ENCODE measurements at places on chromosomes 12 and 14.

DNA sequence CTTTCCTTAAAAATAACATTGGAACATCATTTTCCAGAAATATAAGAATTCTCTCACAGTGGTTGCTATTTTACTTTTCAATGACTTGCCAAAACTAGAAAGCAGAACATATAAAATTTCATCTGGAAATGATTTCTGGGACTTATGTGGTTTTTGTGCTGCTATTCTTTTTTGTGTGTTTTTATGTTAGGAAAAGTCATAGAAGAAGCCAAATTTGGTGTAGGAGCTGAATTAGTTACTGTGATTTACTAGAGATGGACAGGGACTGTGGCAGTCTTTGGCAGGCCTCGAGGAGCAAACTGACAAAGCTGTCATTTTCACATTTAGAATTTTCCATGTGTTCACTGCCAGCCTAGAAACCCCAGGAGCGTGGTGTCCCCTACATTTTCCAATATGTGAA is 38.3 kb upstream of the LDHB start:
- DNase-seq, result no peak

DNA sequence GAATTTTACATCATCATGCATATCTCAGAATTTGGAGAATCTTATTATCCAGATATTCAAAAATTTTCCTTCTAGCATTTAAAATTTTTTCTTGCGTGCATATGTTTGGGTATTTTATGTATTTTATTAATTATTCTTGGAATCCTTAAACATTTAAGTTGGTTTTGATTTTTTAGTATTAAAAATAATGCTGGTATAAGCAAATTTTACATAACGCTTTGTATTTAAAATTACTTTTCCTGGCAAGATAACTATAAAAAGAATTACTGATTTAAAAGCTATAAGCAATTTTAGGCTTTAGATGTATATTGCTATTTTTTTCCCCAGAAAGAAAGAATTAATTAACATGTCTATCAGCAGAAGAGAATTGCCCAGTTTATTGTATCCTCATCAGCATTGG is 224.6 kb upstream of the STXBP6 start:
- DNase-seq, result no peak

- no peak for DNase-seq
Observed at GRCh38 chr14:67620217-67620785, 581 bp downstream of the ARG2 start.

GRCh38 chr14:77243853-77244252 is 27.2 kb downstream of the NGB start:
- DNase-seq, result no peak

- peak; percentile 32 for DNase-seq
Observed at GRCh38 chr12:46266869-46267574, 1.8 kb downstream of the SLC38A1 start.

- no peak for DNase-seq
Observed at GRCh38 chr12:83996671-83997070, 915.9 kb downstream of the SLC6A15 start.

GRCh38 chr14:64983439-64984310 is 3.0 kb upstream of the FNTB start:
- no peak for DNase-seq

DNA sequence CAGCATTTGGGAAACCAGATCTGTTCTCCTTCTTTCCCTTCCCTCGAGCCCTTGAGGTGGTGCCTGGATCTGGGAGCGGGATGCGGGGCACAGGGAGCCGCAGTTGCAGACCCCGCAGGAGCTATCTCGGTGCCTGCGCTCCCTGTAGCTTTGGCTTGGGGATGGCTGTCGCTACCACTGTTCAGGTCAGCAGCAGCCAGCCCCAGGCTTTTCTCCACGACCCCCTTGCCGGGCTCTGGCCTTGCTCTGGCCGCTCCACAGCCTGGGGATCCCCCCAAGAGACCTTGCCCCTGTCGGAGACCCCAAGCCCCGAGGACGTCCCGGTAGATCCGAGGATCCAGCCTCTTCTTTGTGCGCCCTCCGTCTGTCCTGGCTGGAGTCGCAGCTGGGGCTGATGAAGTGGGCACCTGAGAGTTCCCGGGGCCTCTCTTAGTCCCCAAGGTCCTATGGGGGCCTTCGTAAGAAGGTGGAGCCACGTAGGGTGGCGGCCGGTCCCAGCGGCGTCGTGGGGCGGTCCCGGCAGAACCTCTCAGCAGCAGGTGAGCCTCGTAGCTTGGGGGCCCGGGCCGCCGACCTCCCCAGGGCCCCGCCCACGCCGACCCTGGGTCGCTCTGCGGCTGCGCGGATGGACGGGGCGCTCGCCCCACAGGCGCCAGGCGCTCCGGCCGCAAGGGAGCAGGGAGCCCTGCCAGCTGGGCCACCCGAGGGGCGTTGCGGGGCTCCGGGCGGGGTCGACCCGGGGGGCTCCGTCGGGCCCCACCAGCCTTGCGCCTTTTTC is 1.3 kb downstream of the DDN start:
- DNase-seq, result no peak

DNA sequence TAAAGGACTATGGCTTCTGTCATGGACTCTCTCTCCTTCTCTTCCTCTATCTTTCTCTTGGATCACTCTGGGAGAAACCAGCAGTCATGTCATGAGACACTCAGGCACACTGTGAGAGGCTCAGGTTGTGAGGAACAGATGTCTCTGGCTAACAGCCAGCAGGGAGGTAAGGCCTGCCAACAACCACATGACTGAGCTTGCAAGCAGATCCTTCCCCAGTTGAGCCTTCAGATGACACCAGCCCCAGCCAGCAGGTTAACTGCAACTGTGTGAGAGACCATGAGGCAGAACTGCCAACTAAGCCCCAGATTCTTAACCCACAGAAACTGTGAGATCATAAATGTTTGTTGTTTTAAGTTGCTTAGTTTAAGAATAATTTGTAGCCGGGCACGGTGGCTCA is 90.6 kb downstream of the VCPKMT start:
- DNase-seq, result no peak

DNA sequence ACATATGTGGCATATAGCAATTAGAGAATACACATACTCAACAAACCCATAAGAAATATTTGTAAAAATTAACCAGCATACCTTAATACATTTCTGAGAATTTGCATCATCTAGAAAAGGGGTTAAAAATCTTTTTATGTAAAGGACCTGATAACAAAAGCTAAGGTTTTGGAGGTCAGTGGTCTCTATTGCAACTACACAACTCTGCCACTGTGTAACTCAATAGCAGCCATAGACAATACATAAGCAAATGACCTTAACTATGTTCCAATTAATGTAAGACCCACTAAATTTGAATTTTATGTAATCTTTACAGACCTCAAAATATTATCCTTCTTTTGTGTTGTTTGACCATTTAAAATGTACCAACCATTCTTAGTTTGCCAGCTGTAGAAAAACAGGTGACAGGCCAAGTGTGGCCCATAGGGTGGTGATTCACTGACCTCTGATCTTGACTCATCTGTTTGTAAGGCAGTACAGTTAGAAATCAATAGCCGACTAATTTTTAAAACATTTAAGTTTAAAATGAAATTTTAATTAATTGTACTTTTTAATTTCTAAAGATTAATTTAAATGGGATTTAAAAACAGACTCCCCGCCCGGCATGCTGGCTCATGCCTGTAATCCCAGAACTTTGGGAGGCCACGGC is 7.4 kb upstream of the EPS8 start:
- no peak for DNase-seq

DNA sequence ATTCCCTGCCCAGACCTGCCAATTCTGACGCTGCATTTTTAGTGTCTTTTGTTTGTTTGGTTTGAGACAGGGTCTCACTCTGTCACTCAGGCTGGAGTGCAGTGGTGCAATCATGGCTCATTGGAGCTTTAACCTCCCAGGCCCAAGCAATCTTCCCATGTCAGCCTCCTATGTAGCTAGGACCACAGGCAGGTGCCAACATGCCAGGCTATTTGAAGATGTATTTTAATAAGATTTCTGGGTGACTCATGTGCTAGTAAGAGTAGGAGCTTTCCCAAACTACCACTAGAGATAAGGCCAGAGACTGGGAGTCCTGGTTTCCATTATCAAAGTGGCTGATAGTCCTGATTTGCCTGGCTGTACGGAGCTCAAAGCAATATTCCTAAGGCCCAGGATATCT is 693.3 kb downstream of the MED13L start:
- no peak for DNase-seq

DNA sequence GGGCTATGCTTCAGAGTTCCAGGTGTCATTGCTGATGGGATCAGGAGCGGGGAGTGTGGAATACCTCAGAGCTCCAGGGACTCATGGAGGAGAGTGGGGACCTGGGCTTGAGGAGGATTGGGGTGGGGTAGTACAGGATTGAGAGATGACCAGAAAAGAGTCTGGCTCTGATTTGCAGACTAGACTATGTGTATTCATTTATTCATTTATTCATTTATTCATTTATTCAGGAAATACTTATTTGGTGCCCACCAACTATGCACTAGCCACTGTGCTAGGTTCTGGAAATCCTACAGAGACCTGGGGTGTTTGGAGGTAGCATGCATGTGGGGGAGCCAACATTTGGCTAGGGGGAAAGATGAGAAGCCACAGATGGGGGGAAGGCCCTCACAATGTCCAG is 871 bp upstream of the KRT83 start:
- no peak for DNase-seq

- DNase-seq, result no peak
Observed at GRCh38 chr14:88301381-88301780, 21.7 kb downstream of the KCNK10 start.

DNA sequence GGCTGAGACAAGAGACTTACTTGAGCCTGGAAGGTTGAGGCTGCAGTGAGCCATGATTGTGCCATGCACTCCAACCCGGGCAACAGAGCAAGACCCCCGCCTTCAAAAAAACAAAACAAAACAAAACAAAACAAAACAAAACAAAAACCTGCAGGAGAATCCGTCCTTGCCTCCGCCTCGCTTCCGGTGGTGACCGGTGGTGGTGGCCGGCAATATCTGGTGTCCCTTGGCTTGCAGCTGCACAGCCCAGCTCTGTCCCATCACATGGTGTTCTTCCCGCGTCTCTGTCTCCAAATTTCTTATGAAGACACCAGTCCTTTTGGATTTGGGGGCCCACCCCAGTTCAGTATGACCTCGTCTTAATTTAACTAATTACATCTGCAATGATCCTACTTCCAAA is 10.0 kb downstream of the SMIM41 start:
- DNase-seq, result no peak

- DNase-seq, result no peak
Observed at GRCh38 chr12:102497743-102498142, 17.4 kb upstream of the IGF1 start.

DNA sequence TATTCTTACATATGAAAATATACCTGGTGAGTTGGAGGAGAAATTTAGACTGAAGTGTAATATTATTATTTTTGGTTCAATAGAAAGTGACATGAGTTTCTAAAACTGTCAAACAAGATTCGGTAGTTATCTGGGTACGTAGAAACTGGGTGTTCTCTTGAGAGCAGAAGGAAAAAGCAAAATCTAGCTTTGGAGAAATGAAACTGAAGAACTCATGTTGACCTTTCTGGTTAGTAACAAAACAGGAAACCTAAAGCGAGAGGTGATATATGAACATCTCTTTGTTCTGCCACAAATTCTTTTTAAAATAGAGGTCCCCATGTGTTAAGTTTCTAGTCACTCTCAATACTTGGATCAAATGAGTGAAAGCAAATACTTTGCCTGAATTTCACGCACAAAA is 401.7 kb downstream of the TRHDE start:
- no peak for DNase-seq

- DNase-seq, result no peak
Observed at GRCh38 chr12:81128930-81129554, 51.2 kb downstream of the ACSS3 start.

DNA sequence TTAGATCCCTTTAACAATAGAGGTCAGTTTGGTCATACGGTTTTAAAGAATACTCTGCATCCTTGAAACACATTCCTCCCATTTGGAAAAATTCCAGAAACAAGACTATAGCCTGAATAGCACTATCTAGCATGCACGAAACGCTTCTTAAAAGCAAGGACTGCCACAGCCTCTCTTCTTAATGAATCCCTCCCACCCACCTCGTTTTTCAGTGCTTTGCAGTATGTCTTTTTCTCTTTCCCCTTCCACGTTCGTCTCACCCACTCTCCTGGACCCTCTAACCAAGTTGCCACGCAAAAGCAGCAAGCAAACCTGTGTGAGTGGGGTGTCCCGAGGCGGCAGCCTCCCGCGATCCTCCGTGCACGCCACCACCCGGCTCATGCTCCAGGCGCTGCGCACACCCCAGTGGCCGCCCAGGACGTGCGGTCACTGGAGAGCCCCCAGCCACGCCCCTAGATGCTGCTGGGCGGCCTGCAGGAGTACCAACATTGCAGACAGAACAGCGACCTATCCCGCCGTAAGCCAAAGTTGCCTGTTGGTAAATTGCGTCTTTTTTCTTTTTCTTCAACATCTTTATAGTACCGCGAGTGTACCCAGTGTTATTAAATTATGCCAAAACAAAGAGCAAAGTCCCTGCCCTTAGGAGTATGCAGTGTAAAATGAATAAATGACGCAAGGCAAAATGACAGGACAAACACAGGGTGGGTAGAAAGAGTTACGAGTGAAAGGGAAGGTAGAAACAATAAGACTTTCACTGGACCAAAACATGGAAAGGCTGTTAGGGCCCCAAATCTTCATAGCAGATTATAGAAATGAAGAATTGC is at the start of gene SLC38A4:
Gene SLC38A4, minus strand, starts transcription at position 407 of the 824 bp plus-strand sequence. CDS start 32,926 bp downstream, outside the sequence.
- no peak for DNase-seq

DNA sequence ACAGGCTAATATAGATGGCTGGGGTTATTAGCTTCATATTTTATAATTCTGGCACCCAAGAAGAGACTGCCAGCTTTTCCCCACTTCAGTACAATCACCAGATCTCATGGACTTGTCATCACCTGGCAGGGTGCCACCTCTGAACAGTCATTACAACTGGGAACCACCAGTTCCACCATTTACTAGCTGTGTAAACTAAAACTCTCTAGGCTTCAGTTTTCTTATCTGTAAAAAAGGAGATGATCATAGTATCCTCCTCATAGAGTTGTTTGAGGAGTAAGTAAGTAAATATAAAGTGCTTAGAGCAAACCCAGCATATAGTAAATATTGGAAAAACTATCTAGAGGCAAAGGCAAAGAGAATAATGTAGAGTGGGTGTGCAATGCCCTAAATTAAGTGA is 19.3 kb downstream of the CPNE8 start:
- DNase-seq, result no peak

DNA sequence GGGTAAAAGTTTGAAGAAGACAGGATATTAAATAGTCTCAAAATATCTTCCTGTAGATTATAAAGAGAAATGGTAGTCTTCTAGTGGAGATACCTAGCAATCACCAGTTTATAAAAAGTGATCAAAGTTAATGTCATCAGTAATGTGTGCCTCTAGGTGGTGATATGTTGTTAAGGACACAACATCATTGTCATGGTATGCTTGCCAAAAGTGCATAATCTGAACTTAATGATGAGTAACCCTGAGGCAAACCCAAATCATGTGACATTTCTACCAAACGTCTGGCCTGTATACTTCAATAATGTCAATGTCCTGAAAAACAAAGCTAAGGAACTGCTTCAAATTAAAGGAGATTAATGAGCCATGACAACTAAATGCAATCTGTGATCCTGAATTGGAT is 214.7 kb downstream of the PHLDA1 start:
- DNase-seq, result no peak

GRCh38 chr14:92589213-92589852 is 75.8 kb downstream of the RIN3 start:
- no peak for DNase-seq

GRCh38 chr14:89248411-89249064 is 168.5 kb downstream of the FOXN3 start:
- DNase-seq, result no peak

GRCh38 chr14:39722547-39723273 is 290.5 kb upstream of the FBXO33 start:
- DNase-seq, result no peak

GRCh38 chr12:91007531-91008290 is 2.9 kb upstream of the EPYC start:
- no peak for DNase-seq

GRCh38 chr12:47741340-47741703 is 16.0 kb upstream of the ENDOU start:
- DNase-seq, result no peak
